ENCODE measurements at places on chromosomes 7 and 10.

DNA sequence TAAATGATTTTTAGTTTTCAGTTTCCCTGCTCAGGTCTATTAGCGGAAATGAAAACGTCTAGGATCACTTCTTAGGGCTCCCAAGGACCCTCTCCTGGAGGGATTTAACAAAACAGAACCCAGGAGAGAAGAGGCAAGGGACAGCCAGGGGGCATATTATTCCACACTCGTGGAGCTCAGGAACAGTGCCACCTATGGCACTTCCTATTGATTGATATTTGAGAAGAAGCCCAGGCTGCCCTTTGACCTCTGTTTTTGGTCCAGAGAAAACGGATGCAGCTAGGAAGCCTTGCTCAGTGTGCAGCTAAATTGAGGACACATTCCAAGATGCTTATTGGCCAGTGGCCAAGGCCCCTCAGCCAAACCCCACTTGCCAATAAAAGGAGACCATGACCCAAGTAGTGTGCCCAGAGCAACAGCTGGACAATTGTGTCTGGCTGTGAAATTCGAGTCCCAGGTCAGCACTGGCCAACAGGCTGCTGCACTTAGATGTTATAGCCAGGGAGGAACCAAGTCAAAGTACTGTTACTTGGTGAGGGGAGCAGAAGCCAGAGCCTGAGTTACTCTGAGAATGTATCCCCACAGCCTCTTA, 24.0 kb upstream of the GPNMB start:
- DNase-seq = no peak

- no peak for DNase-seq
These were observed 447.8 kb upstream of the IGFBP3 start for GRCh38 chr7:46368871-46369270.

DNA sequence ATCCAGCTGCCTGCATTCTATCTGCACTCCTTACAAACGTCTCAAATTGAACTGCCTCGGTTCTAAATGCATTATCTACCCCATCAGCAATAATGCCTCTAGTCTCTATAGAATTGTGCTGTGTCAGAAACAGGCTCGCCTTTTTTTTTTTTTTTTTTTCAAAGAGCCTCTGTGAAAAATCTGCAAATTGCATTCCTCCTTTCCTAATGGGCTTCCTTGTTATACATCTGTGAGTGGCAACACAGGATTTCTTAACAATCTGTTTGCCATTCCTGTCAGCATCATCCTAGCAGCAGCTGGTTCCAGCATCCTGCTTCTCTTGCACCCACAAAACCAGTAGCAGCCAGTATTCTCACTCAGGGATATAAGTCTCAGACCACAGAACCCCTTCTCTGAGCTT, 413.5 kb upstream of the SEMA3D start:
- DNase-seq = no peak

- no peak for DNase-seq
These were observed 110.9 kb downstream of the WDR11 start for GRCh38 chr10:120961795-120962755.

DNA sequence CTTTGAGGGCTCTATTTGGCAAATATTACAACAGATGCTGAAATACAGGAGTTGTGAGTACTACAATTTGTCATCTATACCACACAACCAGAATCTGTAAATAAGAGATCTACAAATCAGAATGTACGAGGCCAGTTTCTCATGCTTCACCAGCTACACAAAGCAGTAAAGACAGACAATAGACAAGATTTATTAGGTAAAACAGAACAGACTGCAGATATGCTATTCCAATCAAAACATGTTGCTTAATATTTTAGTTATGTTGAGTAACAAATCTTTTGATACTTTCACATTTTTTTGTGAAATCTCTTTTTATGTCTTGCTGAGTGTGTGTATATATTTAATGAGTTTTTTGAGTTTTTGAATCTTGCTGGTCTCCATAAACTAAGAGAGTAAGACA, 109.1 kb downstream of the CHCHD3 start:
- no peak for DNase-seq

- no peak for DNase-seq
These were observed 27.0 kb upstream of the LRRD1 start for GRCh38 chr7:92205987-92206386.

- DNase-seq = no peak
These were observed 13.7 kb downstream of the SCART1 start for GRCh38 chr10:133467286-133467911.

DNA sequence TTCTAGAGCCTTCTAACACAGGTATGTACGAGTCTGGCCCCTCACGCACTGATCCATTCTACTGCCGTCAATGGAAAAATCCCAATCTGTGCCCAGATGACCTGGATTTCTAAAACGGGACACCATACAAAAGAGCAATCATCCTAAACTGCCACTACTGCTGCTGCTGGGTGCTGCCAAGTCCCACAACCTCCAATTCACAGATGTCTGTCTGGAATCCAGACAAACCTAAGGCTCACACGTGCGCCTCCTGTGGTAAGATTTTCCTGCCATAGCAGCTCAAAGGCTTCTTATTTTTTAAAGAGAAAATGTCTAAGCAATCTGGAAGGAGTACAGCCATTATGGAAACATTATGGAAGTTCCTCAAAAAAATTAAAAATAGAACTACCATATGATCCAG, 40.9 kb downstream of the JCAD start:
- no peak for DNase-seq

DNA sequence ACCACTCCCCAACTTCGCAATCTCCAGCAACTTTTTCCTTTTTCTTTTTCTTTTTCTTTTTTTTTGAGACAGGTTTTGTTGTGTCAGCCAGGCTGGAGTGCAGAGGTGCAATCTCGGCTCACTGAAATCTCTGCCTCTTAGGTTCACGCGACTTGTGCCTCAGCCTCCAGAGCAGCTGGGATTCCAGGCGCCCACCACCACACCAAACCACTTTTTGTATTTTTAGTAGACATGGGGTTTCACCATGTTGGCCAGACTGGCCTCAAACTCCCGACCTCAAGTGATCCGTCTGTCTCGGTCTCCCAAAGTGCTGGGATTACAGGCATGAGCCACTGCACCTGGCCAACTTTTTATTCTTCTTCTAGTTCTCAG, 55.0 kb downstream of the KIAA1549 start:
- DNase-seq = no peak

GRCh38 chr7:102047-102711, 90.2 kb upstream of the FAM20C start:
- DNase-seq = no peak

DNA sequence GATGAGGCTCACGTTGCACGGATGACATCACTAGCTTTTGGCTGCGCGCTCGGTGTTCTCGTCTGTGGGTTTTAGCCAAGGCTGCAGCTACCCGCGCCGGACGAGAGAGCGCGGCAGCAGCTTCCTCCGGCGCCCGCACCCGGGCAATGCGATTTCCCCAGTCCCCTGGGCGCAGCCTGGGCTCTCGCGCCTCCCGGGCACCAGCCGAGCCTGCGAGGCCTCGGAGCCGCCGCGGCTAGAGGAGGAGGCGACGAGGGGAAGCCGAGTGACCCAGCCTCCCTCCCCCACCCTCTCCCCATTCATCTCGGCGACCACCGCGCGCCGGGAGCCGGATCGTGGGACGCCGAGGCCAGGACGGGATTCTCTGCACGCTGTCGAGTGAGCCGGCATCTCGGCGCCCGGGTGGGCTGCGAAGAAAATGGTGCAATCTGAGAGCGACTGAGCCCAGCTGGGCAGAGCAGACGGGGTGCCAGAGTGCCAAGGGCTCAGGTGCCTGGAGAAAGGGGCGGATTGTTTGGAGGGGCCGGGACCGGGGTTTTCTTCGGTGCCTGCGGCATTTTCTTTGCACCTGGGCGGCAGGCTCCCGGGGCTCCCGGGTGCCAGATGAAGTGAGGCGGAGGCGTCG, 1.2 kb upstream of the TMEM178B start:
- DNase-seq = peak; percentile 68

GRCh38 chr7:95972523-95972922, 200.2 kb downstream of the DYNC1I1 start:
- DNase-seq = no peak

GRCh38 chr7:151592868-151593486, 73.3 kb upstream of the RHEB start:
- DNase-seq = no peak
